ENCODE measurements at places on chromosomes 1 and 21.

DNA sequence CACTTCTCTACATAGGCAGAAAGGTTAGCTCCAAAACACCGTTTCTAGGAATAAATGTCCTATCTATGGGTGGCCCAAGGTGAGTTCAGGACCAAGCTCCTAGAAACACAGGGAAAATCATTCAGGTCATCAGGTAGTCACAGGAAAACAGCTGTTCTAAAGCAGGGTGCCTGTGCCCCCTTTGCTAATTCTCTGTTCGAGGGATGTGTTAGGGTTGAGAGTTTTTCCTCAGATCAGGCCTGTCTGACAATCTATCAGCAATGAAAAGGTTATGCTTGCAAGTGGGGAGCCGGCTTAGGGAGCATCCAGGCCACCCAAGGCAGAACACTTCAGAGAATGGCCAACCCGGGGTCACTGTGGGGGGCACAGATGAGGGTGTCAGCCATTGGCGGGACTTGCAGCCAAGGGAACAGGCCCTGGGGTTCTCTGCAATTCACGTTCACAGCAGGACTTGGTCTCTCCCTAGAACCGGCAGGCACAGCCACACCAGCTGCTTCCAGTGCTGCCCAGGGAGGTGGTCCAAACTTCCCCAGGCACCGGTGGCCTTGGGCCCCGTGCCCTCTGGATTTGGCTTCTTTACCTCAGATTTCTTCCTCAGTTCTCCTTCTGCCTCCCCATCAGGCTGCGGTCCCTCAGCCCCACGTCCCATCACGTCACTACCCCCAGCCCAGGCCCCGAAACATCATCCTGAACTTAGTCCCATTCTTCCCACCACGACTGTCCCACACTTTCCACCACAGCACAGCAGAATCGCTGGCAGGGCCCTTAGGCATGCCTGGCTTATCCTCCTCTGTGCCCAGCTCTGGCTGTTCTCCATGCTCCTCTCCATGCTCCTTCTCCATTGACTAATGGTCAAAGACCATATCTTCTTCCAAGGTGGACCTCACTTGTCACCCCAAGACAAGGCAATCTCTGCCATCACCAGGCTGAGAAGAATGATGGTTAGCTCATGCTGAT is 11.0 kb downstream of the CD2 start:
- no peak for DNase-seq

GRCh38 chr1:34984793-34985608 is at the start of gene TMEM35B:
Gene TMEM35B, minus strand, starts transcription at chr1:34985347. Its CDS starts 42 bp downstream, at chr1:34985305.
- peak; percentile 64 for DNase-seq

- DNase-seq = no peak
Measured at GRCh38 chr1:167716000-167716271, 5.8 kb upstream of the MPZL1 start.

DNA sequence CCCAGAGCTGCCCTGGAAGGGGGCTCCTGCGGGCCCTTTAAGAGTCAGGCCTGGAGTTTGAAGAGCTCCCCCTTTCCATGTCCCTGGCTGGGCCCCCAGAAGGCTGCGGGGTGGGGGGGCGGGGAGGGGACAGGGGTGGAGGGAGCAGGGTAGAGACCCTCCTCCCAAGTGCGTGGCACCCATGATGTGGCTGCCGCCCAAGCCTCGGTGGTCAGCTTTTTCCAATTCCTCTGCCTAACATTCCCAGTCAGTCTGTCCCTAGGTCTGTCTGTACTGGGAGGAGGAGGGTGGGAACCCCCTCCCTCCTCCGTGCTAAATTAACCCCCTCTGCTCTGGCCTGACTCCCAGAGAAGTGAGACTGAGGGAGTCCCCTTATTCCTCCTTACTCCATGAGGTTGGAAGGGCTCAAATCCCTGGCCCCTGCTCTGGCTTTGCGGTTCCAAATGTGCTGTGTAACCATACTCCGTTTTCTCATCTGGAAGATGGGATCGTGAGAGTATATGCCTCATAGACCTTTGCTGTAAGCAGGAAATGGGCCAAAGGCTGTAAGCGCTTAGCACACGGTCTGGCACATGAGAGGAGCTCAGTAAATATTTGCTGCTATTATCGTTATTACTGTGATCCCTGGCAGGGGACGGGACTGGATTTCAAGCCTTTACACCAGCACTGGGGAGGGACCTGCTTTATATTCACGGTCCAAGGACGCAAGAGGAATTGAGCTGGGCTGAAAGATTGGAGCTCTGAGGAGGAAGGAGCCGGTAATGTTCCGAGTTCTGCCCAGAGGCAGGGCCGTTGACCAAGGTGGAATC is 658 bp upstream of the COL16A1 start:
- DNase-seq = no peak

- no peak for DNase-seq
Measured at GRCh38 chr1:152866321-152866720, 6.5 kb downstream of the LCE7A start.

DNA sequence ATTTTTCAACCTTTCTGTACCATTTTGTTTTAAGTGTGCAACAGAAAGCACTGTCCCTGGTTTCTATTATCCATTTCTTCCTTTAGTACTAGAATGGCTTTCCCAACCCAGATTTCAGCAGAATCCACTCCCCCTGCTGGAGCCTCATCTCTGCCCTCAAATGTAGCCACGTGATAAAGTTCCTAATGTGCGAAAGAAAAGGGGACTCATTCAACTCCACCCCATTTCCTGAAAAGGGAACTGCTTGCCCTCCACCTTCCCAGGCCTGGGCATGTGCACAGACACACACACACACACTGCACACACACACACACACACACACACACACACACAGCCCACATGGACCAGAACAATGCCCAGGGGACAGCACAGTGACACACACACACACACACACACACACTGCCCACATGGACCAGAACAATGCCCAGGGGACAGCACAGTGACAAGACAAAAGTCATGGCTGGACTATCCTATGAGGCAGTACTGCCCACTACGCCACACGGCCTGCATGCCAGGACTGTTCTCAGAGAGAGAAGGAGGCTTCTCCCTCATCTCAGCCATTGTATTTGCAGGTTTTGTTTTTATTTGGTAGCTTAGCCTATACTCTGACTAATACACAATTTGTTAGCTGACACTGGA is 33.2 kb downstream of the PACC1 start:
- no peak for DNase-seq

- DNase-seq = no peak
Measured at GRCh38 chr1:182841368-182841988, 2.3 kb downstream of the DHX9 start.

- no peak for DNase-seq
Measured at GRCh38 chr1:113835686-113836290, 23.5 kb upstream of the RSBN1 start.

- no peak for DNase-seq
Measured at GRCh38 chr1:172638249-172638648, 20.7 kb upstream of the FASLG start.

- no peak for DNase-seq
Measured at GRCh38 chr1:173913111-173913510, 4.0 kb downstream of the SERPINC1 start.

GRCh38 chr1:72105201-72105600 is 177.1 kb downstream of the NEGR1 start:
- no peak for DNase-seq

DNA sequence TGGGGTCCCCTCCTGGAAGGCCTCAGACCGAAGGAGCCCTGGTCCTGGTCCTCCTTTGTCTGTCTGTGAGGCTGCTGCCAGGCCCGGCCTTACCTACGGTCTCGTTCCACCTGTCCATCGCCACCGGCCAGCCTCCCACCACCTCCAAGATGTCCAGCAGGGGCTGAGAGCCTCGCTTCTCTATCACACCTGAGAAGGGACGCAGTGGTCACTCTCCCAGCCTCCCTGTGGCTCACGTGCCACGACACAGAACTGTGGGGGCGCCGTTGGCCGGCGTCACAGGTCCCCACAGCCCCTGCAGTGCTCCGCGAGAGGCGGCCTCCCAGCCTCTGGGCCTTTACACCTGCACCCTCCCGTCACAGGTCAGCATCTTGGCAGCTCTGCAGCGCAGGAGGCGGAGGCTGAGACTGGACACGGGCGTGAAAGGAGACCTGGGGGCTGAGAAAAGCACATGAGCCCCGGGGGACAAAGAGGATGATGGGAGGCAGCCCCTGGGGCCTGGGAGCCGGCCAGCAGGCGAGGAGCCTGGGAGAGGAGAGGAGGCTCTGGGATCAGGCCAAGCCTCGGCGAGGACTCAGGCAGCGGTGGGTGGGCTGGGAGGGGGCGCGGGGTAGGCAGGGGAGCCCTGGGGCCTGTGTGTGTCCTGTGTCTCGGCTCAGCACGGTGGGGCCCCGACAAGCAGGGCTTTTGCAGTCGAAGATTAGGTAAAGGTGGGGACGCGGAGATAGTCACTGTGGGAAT is 20.5 kb downstream of the PRXL2B start:
- no peak for DNase-seq

GRCh38 chr1:203173011-203173555 is 2.5 kb downstream of the MYBPH start:
- DNase-seq = no peak

DNA sequence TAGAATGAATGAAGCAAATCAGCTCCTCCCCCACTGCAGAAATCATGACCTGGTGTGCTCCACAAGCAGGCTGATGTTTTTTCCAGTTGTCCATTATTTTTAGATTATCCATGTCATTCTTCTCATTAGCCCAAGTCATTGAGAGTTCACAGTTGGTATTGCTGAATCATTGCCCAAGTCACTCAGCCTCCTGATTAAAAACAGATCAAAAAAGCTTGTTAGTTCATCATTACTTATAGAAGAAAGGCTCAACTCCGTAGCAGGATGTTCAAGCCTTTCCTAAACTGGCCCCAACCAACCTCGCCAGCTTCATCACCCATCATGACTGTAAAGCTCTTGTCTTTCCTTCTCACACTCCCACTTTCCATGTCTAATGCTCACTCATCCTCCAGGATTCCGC is 161.3 kb upstream of the CTTNBP2NL start:
- DNase-seq = no peak

DNA sequence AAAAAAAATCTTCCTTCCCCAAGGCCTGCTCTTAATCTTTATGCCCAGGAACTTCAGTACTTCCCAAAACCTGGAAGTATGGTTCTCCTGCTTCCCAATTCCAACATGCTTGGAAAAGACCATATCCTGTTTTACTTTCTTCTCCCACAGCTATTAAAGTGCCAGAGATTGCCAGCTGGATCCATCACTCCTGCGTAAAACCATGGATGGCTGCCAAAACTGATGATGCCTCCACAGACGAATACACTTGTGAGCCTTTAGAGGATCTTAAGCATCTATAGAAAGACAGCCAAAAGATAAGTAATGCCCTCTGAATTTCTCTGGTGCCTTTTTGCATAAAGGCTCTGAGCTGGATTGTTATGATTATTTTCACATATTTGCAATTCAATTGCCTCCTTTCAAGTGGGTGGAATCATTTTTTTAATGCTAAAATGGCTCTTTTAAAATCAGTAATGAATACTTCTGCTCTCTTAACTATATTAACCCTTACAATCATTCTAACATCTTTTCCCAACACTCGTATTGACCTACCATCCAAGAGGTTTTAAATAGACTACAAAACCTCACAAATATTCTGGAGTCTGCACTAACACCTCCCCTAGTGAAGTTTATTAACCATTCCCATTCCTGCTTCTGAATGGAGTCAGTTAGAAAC is 1807.8 kb downstream of the BRINP3 start:
- no peak for DNase-seq

GRCh38 chr1:19044975-19045831 is 88.7 kb upstream of the IFFO2 start:
- no peak for DNase-seq

- DNase-seq = no peak
Measured at GRCh38 chr1:37415611-37416244, 58.7 kb upstream of the ZC3H12A start.

- DNase-seq = no peak
Measured at GRCh38 chr1:247274605-247275256, 18.9 kb downstream of the VN1R5 start.

DNA sequence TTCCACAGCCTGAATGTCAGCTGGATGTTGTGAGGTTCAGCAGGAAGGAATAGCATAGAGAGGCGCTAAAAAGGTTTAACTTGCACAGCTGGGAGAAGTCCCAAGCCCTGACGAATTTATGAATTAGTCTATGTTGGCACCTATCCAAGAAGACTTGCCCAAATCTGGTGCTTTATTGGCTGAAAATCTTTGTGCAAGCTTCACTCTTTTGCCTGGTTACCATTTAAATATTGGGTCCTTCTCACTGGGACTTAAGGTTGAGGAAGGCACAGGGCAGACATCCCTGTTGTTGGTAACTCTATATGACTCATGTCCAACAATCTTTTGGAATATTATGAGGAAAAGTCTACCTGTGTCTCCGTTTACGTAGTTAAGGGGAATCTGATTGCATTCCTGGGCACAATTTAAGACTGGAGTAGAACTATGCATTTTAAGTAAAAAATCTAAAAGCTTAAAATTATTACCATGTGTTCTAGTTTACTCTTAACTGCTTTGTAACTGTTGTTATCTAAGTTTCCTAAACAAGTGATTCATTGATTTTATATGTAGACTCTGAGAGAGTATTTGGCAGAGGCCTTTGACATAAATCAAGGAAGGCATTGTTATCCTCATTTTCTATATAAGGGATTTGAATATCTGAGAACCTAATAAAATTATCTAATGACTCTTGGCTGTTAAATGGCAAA is 181.7 kb upstream of the DPYD start:
- DNase-seq = no peak

GRCh38 chr1:211632117-211632807 is 43.2 kb downstream of the NEK2 start:
- DNase-seq = no peak

DNA sequence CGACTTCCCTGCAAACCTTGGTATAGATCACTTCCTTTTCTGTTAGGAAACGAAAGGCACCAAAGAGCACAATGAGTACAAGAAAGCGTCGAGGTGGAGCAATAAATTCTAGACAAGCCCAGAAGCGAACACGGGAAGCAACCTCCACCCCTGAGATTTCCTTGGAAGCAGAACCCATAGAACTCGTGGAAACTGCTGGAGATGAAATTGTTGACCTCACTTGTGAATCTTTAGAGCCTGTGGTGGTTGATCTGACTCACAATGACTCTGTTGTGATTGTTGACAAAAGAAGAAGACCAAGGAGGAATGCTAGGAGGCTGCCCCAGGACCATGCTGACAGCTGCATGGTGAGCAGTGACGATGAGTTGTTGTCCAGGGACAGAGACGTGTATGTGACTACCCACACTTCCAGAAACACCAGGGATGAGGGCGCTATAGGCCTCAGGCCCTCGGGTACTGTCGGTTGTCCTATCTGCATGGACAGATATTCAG is 18.5 kb downstream of the FAM89A start:
- DNase-seq = no peak

GRCh38 chr1:171343727-171344472 is 29.9 kb downstream of the FMO4 start:
- DNase-seq = no peak

Data from T-helper 17 cell (primary cell).